ENCODE measurements at places on chromosomes 16 and 17.

GRCh38 chr17:40139566-40140058, 725 bp upstream of the CASC3 start:
- no peak for DNase-seq

GRCh38 chr16:30662449-30662848, 4.2 kb downstream of the FBRS start:
- no peak for DNase-seq

- no peak for DNase-seq
Measured at GRCh38 chr16:73290258-73290657, 242.3 kb upstream of the ZFHX3 start.

GRCh38 chr16:75106351-75107274, 10.0 kb downstream of the LDHD start:
- no peak for DNase-seq

DNA sequence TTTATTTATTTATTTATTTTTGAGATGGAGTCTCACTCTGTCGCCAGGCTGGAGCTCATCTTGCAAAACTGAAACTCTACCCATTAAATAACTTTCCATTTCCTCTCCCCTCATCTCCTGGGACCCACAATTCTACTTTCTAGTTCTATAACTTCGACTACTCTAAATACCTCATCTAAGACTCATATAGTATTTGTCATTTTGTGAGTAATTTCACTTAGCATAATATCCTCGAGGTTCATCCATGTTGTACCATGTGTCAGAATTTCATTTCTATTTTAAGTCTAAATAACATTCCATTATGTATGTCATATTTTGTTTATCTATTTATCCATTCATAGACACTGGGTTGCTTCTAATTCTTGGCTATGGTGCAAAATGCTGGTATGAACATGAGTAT, 5.1 kb upstream of the NT5M start:
- peak; percentile 62 for DNase-seq

- DNase-seq, result no peak
Measured at GRCh38 chr16:22065252-22065651, 27.1 kb upstream of the VWA3A start.

GRCh38 chr17:17762744-17763105, 74.1 kb downstream of the SREBF1 start:
- no peak for DNase-seq

GRCh38 chr17:77927777-77928518, 30.6 kb upstream of the TNRC6C start:
- DNase-seq, result no peak

GRCh38 chr16:82391690-82392089, 221.7 kb upstream of the MPHOSPH6 start:
- DNase-seq, result no peak

DNA sequence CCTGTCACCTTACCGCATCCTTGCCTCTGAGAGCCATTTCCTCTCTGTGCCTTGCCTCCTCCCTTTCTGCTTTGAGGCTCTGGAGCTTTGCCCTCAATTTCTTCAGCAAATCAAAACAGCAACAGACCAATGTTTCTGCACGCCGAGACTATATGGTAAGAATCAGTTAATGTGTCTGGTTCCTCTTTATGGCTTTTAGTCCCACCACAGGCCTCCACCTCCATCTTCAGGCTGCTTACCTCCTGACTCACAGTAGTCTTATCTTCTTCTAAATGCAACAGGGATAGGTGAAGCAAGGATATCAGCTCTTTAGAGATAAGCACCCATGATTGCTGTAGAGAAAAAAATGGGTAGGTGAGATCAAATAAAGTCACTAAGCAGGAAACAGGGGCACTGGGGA, 9.2 kb upstream of the ALDOC start:
- DNase-seq, result no peak

DNA sequence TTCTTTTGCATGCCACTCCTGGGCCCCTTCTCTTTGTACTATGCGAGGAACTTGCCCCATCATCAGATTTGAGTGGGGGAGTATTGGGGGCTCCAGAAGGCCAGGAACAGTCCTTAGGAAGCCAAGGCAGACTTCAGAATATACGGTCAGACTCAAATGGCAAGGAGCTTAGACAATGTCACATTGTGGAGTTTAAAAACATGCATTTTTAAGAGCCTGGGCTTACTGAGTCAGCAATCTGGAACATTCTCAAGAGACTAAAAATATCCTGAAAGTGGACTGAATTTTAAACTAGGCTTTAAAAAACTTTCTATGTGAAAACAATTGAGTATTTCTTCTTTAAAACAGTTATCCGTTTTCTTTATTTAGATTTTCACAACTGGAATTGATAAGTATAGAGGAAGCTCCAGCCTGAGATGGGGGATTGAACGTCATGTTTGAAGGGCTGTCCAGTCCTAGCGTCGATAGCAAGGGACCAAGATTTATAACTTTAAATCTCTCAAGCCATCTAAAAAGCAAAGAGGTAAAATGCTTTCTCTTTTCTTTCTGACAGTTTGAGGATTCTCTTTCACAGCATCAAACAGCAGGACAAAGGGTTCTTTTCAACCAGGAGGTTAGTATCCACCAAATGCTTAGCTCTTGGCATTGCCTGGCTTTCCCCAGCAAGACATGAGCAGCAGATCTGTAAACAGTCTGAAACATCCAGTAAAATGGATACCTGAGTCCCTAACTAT, 45.8 kb upstream of the CDRT4 start:
- peak; percentile 54 for DNase-seq

GRCh38 chr17:73719588-73720071, 75.4 kb upstream of the SDK2 start:
- DNase-seq, result no peak

- DNase-seq, result no peak
Measured at GRCh38 chr16:2692251-2692947, 10.1 kb downstream of the KCTD5 start.

GRCh38 chr16:81616321-81617020, 162.6 kb upstream of the PLCG2 start:
- DNase-seq, result peak; percentile 22

GRCh38 chr17:39177256-39177655, 11.3 kb upstream of the ARL5C start:
- DNase-seq, result peak; percentile 38

- peak; percentile 30 for DNase-seq
Measured at GRCh38 chr16:89344846-89345611, 127.5 kb downstream of the ZNF778 start.

DNA sequence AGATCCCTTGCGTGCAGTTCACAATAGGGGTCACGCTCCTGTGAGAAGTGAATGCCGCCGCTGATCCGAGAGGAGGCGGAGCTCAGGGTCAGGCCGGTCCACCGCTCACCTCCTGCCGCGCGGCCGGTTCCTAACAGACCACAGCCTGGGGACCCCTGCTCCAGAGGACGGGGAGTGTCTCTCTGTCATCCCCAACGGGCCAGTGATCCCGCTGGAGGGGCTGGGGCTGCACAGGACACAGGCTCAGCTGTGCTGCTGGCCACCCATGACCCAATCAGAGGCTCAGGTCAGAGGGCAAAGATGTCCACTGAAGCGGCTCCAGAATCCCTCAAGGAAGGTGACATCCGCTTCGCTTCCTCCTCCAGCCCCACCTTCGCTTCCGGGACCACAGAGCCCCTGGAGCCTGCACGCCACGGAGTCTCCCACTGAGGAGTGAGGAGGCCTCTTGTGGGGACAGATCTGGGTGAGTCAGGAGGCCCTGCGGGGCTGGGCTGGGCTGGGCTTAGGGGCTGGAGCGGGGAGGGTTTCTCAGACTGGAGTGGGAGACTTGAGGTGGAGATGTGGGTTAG, 115.4 kb downstream of the METRNL start:
- DNase-seq, result peak; percentile 52

GRCh38 chr17:78817123-78817522, 23.5 kb downstream of the USP36 start:
- no peak for DNase-seq

DNA sequence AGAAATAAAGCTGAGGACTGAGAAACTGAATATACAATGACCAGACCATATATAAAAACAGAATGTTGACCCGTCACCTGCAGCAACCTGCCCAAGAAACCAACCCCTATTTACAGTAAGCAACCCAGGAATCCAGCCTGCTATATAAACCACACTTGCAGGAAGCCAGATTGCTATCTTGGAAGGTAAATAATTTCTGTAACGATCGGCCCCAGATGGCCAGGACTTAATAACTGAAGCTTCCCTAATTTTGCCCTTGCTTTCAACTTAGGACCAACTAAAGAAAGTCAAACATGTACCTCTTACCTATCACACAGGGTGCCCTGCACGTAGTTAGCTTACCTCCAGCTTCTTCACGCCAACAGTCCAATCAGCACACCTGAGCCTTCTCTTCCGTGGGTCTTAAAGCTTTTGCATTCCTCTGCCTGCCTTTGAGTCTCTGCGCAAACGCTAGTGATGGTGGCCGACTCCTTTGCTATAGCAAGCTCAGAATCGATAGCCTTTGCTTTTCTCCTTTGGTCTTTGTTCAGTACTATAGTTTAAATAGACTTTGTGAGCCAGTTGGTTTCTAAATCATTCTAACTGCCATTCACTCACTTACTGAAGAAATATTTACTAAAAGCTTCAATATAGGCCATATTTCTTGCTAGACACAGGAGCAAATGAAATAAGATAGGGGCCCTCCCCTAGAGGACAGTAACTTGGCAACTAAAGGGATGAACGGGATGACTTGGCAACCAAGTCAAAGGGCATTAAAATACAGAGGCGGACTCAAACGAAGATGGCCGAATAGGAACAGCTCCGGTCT, 31.3 kb downstream of the MPHOSPH6 start:
- no peak for DNase-seq

DNA sequence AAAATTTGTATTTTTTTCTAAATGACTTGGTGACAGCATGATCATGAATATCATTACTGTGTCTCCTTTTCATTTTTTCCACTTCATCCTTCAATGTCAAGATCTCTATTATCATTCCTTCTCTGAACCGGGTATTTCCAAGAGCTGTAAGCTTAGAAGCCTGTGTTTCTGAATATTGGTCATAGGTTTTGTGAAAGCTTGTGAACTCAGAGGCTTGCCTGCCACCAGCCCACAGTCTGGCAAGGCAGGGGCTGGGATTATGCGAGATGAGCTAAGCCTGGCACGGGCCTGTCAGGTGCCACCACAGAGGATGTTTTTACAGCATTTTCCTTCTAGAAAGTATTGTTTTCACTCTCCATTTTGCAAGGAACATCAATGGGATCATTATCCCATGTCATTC, 92.8 kb downstream of the MYH10 start:
- no peak for DNase-seq
